ENCODE measurements at places on chromosomes 7 and 10. TPM values are rescaled to one million over a fixed set of nuclear protein-coding genes. Genes with fewer than 3 reads are reported as not detected.

DNA sequence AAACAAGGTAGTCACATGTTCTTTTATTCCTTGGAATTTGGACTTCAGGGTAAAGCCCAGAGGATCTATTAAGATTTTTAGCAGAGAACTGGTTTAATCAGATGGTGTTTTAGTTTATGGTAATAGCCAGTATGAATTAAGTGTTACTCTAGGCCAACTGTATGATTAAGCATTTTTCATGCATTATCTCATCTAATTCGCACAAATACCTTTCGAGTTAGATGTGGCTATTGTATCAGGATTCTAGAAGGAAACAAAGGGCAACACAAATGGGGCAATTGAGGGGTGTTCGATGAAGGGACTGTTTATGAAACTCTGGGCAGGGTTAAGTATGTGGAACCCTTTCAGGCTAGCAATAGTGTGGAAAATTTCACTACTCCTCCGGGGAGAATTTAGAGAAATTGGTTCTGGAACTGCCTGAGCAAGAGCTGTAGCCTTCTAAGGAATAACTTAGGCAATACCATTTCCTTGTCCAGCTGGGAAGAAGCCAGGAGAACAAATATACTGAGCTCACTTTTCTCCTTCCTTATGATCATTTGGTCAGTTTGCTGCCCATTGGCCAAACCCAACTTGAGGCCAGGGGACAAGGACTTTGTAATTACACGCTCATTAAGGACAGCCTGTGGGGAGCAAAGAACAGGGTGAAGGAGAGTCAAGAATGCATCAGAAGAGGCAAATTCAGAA is 319.0 kb upstream of the FZD1 start:
- no peak overlapping the region for H3K4me3 ChIP-seq
- H3K27me3 ChIP-seq, result no peaks in the 10 kb centered on the region
- no peak overlapping the region for H3K27ac ChIP-seq
- H3K36me3 ChIP-seq, result no peaks in the 10 kb centered on the region

DNA sequence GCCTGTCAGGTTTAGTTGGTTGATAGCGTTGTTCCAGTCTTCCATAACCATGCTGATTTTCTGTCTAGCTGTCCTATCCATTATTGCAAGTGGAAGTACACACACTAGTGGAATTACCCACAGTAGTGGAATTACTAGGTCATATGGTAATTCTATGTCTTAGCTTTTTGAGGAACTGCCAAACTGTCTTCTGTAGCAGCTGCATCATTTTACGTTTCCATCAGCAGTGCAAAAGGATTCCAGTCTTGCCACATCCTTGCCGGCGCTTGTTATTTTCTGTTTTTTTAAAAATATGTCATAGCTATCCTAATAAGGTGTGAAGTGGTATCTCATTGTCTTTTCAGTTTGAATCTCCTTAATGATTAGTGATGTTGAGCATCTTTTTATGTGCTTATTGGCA is 17.2 kb upstream of the RHBDD2 start:
- peaks cover 3% of the 10 kb centered on the region for H3K4me1 ChIP-seq
- no peak for DNase-seq
- H3K27ac ChIP-seq, result no peak overlapping the region
- H3K4me3 ChIP-seq, result no peak overlapping the region

GRCh38 chr10:11335167-11335652 is 276.2 kb downstream of the USP6NL start:
- H3K27me3 ChIP-seq, result peaks cover 23% of the 10 kb centered on the region
- no peak for DNase-seq
- no peak overlapping the region for H3K4me3 ChIP-seq
- H3K4me1 ChIP-seq, result no peaks in the 10 kb centered on the region

Gene RBM20
- 2.0 TPM for total RNA-seq
